ENCODE measurements at places on chromosomes 12 and 14.

- DNase-seq: no peak
Measured at GRCh38 chr14:43204816-43205215, 1302.3 kb downstream of the FSCB start.

GRCh38 chr14:28143316-28143715, 623.3 kb upstream of the FOXG1 start:
- DNase-seq: no peak

DNA sequence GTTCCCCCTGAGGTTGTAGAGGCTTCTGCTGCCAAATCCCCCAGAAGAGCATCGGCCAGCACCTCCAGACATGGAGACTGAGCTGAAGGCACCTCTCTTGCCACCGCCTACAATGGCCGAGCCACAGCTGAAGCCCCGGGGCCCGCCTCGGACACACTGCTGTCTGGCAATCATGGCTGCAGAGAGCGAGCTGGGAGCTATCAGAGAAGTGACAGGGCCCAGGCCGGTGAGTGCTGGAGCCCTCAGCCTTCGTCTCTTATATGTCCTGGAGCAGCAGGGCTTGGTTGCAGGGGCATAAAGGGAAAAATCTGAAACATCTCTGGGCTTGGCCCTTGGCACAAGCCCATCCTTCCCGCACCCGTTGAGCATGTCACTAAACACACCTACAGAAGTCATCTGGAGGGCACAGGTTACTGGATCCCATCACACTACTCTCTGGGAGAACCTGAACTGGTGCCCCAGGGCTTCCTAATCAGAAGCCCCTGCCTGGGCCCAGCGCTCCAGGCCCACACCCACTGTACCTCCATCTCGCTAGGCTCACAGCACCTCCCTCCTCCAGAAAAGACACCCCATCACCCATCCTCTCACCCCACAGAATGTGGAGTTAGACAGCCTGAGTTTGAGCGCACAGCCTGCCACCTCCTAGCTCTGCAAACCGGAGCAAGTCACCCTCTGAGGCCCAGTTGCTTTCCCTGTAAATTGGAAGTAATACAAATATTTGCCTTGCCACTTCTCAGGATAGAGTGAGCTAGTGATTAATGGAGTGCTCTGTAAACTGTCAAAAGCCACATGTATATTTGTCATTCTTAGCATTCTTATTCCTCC, at the start of gene KRT4:
KRT4 (minus strand) TSS at position 232 of the 825 bp plus-strand sequence; CDS start at position 174, 58 bp downstream.
- no peak for DNase-seq

- DNase-seq: no peak
Measured at GRCh38 chr12:122646517-122647217, 56.5 kb downstream of the HCAR2 start.

- DNase-seq: no peak
Measured at GRCh38 chr12:123382684-123383083, 1.2 kb upstream of the KMT5A start.

GRCh38 chr14:86310611-86311010, 780.7 kb downstream of the FLRT2 start:
- DNase-seq: no peak
